ENCODE measurements at places on chromosomes 16 and 17. TPM values are rescaled to one million over a fixed set of nuclear protein-coding genes. Genes with fewer than 3 reads are reported as not detected.

DNA sequence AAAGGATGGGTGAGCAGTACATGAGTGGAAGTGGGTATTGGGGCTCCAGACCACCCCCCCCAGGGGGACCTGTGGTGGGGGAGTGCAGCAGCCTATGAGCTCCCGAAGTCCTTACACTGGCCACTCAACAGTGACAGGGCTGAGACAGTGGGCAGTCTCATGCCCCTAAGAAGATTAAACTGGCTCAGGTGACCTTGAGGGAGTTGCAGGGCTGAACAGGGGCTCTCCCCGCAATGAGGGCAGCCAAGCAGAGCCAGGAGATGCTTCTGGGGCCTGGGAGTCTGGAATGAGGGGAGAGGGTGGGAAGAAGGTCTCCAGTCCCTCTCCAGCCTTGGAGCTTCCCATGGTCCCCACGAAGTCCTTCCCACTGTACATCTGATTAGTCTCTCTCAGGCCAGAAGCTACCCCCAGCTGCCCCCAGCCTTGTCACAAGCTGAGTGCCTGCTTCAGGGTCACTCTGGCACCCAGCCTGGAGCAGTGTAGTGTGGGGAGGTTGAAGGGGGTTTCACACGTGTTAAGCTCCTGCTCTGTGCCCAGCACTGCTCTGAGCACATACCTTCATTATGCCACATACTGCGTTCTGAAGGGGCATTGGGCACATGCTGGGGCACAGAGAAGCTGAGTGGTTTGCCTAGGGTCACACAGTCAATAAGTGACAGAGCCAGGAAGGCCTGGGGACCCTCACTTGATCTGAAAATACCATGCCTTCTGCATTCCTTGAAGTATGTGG, 1.0 kb upstream of the CDH16 start:
- no peak for DNase-seq

DNA sequence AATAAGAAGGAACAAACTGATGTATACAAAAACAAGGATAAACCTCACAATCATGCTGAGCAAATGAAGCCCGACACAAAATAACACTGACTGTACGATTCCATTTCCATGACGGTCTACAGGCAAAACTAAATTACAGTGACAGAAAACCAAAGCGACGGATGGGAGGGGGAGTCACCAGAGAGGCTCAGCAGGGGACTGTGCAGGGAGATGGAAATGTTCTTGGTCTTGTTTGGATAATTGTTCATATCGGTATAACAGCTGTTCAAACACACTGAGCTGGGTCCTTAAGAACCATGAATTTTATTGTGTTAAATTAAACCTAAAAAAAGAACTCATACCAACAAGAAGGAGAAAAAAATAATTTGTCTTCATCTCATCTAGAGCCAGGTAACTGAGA, 97.8 kb downstream of the NXN start:
- no peak for DNase-seq

DNA sequence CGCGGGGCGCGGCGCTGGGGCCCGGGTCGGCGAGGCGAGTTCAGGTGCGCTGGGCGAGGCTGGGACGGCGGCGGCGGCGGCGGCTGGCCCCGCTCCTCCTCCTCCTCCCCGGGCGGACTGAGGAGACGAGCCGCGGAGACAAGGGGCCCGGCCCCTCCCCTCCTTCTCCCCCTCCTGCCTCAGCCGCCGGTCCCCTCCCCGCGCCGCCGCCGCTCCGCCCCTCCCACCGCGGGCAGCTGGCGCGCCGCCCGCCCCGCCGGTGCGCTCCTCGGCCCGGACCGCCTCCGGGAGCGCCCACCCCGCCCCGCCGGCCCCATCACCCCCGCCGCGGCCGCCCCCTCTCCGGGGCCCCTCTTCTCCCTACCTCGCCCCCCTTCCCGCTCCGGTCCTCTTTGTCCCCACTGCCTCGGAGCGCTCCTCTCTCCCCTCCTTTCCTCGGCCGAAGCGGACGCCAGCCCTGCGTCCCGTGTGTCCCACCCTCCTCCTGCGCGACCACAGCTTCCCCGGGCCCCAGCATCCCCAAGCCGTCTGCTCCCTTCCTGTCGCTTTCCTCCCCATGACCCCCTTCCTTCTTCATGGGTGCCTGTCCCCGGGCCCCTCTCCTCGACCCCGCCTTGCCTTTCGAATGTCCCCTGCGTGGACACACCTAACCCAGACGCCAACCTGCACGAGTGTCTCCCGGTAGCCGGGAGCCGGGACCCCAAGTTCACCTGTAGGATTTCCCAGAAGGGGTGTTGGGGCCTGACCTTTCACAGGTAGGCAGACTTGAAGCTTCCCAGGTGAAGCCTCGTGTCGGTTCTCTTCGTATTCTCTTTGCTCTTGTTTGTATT, at the start of gene TOX3:
Gene TOX3 (minus strand): TSS at position 140 of the 830 bp plus-strand sequence. CDS start 420 bp downstream, outside the sequence.
- no peak for DNase-seq

DNA sequence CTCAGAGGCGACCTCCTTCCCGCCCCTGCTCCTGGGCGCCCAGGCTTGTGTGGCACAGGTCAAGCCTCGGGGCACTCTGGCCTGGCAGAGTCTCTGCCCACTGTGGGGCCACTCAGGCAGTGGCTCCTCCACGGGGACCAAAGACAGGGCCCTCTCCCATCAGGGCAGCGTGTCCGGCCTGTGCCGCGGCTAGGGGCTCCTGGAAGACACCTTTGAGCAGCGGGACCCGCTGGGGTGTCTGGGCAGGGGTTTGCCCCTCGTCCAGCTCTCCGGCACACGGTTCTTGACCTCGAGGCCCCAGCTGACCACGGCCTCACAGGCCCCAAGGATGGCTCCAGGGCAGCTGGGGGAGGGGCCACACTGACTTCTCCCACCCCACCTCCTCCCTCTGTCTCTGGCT, 24.7 kb upstream of the SSTR5 start:
- DNase-seq: no peak

GRCh38 chr17:75668489-75668888, 1.4 kb downstream of the SAP30BP start:
- no peak for DNase-seq

DNA sequence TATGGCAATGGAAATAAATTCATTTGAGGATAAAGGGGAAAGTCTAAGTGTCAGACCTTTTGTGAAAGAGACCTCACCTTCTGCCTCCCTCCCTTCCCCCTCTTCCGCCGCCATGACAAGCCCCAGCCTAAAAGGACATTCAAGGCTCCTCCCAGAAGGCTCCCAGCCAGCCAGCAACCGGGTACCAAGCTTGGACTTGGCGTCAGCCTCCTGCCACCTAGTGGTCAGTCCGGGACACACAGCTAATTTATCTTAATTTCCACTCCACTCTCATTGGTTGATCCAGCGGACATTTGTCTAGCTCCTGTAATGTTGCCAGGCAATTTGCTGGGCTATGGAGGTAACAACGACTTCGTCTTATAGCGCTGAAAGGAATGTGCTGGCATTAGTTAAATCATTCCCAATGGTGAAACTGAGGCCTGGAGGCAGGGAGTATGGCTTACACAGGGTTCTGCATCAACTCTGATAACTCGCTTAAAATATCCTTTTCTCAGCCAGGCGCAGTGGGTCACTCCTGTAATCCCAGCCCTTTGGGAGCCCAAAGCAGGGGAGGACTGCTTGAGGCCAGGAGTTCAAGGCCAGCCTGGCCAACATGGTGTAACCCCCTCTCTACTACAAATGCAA, 19.3 kb upstream of the CLEC3A start:
- DNase-seq: peak; percentile 49

GRCh38 chr17:64261417-64262145, 1.5 kb downstream of the TEX2 start:
- DNase-seq: no peak

- no peak for DNase-seq
Observed at GRCh38 chr17:178292-179065, 3.0 kb downstream of the DOC2B start.

DNA sequence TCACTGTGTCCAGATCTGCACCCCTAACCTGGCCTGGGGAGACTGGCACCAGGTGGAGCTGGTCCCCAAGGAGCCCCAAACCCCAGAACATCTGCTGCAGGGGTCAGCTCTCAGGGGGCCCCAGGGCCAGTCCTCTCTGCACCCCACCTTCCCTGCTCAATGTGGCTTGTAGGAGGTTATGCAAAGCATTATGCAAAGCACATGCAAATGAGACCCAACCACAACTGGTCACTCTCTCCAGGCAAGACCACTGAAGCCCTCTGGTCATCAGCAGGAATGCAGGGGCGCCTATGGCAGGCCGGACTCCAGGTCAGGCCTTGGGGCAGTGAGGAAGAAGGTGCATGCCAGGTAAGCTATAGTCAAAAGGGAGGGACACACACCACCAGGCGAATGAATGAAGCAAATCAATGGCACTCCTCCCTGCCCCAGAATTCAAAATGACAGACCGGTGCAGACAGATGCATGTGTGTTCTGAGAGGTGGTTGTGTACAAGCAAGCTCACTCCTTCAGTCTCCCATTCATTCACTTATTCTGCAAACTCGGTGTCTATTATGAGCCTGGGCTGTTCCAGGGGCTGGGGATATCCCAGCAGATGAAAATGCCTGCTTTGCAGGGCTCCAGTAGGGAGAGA, 48.0 kb downstream of the TMEM235 start:
- DNase-seq: no peak

Gene KCNH6
- total RNA-seq: not detected

Gene CHST5
- total RNA-seq: not detected

Gene KRT40
- not detected for total RNA-seq

Gene CPSF4L
- not detected for total RNA-seq

Gene CES5A
- not detected for total RNA-seq

Data from thoracic aorta (tissue), 2 donors.